ENCODE measurements at places on chromosomes 7 and 10.

- DNase-seq: no peak
Measured at GRCh38 chr7:5596046-5596895, 172.6 kb upstream of the TNRC18 start.

DNA sequence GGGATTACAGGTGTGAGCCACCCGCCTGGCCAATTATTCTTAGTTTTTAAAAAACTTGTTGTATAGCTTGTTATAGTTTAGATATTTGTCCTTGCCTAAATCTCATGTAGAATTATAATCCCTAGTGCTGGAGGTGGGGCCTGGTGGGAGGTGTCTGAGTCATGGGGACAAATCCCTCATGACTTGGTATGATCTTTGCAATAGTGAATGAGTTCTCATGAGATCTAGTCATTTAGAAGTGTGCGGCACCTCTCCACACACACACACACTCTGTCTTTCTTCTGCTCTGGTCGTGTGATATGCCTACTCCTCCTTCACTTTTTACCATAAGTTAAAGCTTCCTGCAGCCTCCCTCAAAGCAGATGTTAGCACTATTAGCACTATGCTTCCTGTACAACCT lies 37.2 kb downstream of the FAM149B1 start:
- DNase-seq: no peak

DNA sequence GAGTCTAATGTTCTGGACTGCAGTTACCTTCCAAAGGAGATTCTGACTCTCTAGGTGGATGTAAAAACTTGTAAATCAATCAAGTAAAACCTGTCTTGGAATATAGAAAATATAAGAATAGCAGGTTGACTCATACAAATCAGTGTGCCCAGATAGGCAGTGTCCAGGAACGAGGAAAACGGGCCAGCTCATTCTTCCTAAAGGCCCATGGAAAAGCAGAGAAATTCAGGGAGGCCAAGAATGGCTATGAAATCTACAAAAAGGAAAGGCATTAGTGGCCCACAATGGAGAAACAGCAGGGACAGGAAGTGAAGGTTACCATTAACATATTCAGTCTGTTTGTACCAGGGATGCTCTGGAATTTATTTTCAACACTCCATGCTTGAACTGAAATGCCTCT lies 14.9 kb downstream of the GLI3 start:
- no peak for DNase-seq

- no peak for DNase-seq
Measured at GRCh38 chr7:45975367-45975766, 54.3 kb upstream of the IGFBP3 start.

DNA sequence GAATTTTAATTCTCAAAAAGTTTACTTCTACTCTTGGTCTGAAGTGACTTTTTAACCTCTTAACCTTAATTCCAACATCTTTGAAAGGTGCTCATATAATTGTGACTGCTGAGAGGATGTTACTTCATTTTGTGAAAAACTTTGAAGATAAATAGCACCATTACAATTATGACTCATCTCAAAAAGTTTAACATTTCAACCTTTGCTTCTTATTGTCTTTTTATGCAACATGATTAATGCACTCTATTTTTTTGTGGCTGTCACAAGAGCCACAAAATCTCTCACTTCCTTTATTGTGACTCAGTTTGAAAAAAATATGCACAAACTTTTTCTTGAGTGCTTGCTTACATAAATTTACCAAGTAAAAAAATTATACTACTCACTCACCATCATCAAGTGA lies 383.1 kb downstream of the LRRTM3 start:
- DNase-seq: no peak

DNA sequence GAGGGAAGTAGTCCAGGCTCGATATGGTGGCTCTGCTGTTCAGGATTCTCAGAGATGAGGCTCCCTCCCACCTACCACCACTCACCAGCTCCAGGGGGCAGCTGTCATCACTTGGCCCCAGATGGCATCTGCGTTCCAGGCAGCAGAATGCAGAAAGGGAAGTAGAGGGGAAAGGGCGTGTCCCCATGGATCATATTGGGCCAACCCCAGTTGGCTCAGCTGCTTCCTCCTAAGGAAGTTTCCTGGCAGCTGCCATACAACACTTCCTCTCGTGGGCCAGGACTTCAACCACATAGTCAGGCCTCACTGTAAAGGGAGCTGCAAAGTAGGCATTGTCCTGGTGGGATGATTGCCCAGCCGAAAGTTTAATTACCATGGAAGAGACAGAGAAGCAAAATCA lies 1.6 kb upstream of the TEX36 start:
- no peak for DNase-seq

DNA sequence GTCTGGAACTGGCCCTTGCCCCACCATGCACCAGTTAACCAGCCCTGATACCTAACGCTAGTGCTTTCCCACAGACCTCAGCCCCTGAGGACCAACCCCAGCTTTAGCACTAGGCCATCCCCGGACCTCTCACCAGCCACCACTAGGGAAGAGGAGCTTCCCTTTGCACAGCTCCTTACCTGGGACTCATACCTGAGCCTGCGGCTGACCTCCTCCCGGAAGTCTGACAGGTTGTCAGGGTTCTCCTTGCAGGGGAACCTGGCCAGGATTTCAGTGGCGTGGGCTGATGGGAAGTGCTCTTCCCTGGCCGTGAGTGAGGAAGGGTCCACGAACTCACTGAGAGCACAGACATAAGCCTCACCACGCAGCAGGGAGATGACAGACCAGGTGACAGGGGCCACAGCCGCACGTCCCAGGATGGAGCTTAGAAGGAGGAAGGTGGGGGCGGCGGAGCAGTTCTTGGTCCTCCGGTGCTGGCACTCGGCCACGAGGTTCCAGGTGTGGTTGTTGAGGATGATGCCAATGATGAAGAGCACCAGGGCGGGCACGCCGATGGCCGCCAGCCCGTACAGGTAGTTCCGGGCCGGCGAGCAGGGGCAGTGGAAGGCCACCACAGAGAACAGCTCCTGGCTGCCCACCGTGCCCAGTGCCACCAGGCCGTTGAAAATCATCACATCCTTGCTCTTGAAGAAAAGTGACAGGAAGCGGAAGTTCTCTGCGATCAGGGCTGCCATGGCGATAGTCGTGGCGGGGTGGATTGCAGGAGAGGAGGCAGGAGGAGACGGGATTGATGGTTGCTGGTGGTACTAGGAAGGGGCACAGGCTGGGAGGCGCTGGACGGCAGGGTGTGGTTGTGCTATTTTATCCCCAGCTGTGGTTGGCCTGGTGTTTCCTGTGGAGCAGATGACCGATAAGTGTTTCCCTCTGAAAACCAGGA lies 2.7 kb downstream of the CALHM2 start:
- DNase-seq: no peak

DNA sequence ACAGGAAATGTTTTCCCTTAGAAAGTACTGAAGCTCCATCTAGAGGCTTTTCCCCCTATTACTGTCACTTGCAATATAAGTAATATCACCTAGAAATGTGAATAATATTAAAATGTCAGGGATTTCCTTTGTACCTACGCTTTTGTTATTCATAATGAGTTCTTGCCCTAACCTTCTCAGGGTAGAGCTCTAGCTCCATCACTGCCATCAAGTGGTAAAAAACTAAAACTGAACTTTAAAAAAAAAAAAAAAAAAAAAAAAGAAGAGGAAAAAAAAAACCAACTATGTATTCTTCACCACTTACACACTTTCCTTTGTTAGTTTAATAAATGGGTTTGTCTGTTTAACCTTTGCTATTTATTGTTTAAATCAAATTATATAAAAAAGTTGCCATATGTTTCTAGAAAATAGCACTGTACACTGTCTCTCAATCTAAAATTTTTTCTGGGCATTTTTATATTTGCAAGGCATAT lies 49.9 kb downstream of the DNAJC1 start:
- no peak for DNase-seq

DNA sequence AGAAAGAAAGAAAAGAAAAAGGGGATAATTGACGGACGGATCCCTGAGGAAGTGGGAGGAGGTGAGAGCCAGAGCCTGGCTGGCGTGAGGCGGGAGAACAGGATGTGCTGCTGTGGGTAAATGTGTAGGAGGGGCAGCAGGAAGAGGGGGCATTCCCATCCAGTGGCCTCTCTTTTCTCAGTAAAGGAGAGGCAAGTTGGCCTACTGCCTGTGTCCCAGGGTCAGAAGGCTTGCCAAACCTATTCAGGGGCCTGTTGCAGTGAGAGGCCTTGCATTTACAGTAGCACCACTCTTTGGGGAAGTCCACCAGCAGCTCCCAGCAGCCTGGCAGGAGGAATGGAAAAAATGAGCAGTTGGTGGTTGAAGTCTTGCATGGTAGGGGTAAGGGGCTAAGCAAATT lies 26.6 kb upstream of the ASCC1 start:
- DNase-seq: no peak

DNA sequence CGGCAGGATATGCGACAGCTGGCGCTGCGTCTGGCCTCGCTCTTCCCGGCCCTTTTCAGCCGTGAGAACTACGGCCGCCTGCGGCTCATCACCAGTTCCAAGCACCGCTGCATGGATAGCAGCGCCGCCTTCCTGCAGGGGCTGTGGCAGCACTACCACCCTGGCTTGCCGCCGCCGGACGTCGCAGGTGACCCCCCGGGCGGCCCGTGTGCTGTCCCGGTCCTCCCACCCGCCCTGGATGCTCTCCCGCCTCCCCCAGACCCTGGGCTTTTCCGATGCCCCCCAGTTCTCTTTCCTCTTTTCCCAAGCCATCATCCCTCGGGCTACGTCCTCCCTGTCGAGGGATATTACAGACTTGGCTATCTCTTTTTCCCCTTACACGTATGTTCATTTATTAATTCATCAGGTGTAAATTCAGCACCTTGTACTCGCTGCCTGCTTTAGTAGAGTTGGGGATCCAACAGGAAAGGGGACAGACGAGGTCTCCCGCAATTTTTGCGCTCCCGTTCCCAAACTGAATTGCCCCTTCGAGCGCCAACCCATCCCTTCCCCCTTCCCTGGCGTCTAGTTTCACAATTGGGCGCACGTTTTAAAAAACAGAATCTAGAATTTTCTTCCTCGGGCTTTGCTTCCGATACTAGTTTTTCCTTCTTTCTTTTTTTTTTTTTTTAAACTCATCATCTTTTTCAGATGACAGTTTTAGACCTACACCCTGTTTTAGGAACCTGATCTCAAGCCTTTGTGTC lies 846 bp downstream of the MINPP1 start:
- DNase-seq: no peak

DNA sequence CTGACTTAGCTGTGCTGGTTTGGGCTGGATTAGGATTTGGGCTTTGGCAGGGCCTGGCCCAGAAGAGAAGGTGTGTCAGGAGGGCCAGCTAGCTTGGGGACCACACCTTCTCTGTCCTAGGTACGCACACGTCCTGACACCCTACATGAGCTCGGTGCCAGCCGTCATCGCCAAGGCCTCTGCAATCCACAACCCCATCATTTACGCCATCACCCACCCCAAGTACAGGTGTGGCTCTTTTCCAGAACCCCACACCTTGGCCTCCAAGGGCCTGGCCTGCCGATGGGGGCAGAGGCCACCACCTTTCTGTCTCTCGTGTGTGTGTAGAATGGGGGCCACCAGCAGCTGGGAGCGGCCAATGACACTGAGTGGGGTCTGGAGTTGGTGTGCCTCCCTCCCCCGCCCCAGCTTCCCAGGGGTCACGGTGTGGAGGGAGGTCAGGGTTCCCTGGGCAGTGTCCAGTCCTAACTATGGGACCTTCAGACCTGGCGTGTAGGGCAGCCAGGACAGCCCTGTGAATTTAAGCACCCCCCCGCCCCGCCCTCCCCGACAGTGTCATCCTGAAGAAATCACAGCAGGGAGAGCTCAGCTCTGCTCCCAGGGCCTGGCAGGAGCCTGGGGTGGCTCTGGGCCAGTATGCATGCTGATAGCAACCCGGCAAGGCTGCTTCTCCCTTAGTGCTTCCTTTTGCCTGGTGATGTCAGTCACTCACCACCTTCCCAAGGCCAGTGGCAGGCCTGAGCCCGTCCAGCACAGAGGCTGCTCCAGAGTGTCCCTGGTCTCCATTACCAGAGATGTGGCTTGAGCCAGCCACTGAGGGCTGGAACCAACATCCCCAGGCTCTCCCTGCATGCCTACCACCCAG lies 6.9 kb upstream of the LDB3 start:
- no peak for DNase-seq

DNA sequence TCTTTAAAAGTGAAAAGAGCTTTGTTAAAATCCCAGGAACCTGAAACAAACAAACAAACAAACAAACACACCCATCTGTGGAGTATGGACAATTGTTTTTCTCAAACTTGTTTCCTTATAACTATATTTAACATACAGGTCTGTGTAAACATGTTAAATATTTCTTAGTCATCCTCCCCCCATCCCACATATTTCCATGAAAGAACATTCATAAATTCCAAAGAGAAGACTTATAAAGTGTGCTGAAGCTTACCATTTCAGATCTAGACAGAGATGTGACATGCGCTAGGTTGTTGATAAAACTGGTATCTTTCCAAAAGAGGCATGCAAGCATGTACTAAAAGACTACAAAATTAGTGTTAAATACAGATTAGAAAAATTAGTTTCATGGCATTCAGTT lies 6.5 kb downstream of the FKBP14 start:
- no peak for DNase-seq

DNA sequence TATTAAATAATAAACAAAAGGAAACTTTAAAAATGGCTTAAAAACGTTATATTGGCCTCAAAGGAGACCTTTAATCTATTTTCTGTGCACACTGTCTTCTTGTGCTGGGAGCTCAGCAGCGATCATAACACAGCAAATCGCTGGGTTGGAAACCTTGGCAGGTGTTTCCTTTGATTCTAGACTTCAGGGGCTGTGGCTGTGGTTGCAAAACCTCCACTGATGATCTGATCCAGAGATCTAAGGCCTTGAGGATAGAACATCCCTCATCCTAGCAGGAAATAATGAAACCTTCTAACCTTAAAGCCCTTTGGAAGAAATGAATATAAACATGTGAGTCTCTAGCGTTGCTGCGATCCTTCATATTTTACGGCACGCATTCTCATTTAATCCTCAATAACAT lies 29.8 kb downstream of the CDHR3 start:
- no peak for DNase-seq

- no peak for DNase-seq
Measured at GRCh38 chr10:121935702-121936101, 7.9 kb upstream of the ATE1 start.

DNA sequence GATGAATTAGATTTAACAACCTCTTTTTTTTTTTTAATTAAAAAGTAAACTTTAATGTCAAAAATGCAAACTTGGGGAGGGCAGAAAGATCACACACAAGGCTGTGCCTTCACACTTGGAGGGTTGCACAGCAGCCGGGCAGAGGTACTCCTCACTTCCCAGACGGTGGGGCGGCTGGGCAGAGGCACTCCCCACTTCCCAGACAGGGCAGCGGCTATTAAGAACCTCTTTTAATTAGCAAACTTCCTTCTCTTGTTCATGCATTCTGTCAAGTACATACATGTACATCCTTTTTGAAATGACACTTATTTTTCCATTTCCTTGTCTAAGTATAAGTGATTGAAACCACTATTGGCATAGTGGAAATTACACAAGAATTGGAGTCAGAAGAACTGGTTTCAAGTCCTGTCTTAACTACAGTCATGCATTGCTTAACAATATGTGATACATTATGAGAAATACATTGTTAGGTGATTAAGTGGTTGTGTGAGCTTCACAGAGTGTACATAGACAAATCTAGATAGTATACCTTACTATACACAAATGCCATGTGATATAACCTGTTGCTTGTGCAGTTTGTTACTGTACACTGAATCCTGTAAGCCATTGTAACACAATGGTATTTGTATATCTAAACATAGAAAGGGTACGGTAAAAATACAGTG lies 26.5 kb downstream of the BTRC start:
- no peak for DNase-seq

Measured in activated naive CD4-positive, alpha-beta T cell (primary cell).